ENCODE measurements at places on chromosomes 4 and X.
A peak's percentile ranks its signal among the peaks of the same experiment; 100 is the strongest.

- no peaks in the 10 kb centered on the region for H3K27me3 ChIP-seq
- H3K4me3 ChIP-seq: no peak overlapping the region
- no peak for DNase-seq
- H3K27ac ChIP-seq: no peak overlapping the region
Observed at GRCh38 chrX:4881277-4881676, 1167.8 kb upstream of the PRKX start.

DNA sequence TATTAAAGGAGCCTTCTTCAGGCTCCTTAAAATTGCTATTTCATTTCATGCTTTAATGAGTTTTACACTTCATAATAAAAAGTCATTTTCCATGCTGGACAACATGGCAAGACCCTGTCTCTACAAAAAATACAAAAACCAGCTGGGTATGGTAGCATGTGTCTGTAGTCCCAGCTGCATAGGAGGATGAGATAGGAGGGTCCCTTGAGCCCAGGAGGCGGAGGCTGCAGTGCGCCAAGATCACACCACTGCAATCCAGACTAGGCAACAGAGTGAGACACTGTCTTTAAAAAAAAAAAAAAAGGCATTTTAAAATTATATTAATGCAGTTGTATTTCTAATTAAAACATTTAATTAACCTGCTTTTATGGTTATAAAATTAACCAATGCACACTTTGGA, 49.2 kb downstream of the PDS5A start:
- H3K36me3 ChIP-seq: peaks cover 16% of the 10 kb centered on the region
- no peak overlapping the region for H3K27ac ChIP-seq
- no peak for DNase-seq
- H3K4me1 ChIP-seq: peaks cover 2% of the 10 kb centered on the region
- H3K27me3 ChIP-seq: no peaks in the 10 kb centered on the region

DNA sequence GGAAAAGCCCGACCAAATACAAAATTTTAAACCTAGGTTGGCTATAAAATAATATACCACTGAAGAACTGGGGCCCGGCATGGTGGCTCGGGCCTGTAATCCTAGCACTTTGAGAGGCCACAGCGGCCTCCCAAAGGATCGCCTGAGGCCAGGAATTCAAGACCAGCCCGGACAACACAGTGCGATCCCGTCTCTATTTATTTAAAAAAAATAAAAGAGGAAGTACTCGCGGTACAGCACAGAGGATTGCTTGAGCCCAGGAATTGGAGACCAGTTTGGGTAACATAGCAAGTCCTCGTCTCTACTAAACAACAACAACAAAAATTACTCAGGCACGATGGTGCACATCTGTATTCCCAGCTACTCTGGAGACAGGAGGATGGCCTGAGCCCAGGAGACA, 44.8 kb upstream of the CDKN2AIP start:
- no peak overlapping the region for H3K4me3 ChIP-seq
- DNase-seq: no peak
- no peaks in the 10 kb centered on the region for H3K36me3 ChIP-seq
- H3K27me3 ChIP-seq: no peaks in the 10 kb centered on the region
- no peak overlapping the region for H3K27ac ChIP-seq
- peaks cover 38% of the 10 kb centered on the region for H3K4me1 ChIP-seq

DNA sequence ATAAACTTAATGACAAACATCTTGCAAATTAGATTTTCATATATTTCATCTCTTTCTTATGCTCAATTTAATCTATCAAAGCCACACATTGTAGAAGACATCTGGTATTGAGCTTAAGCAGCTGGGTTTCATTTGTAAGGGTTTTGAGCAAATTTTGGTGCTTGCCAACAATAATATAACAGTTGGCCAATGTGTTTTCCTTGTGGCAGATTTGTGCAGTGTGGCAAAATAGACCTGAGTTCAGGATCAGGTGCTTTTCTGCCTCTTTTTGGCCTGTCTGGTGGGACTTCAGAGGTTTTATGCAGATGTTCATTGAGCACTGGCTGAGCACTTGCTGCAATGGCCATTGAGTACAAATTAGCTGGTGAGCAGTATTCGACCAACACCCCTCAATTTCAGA, 301.9 kb downstream of the BMPR1B start:
- DNase-seq: no peak
- no peak overlapping the region for H3K4me3 ChIP-seq
- no peaks in the 10 kb centered on the region for H3K4me1 ChIP-seq
- no peaks in the 10 kb centered on the region for H3K27me3 ChIP-seq

GRCh38 chr4:135777361-135777760, 1575.8 kb upstream of the PABPC4L start:
- DNase-seq: no peak
- no peak overlapping the region for H3K4me3 ChIP-seq
- no peaks in the 10 kb centered on the region for H3K36me3 ChIP-seq
- H3K4me1 ChIP-seq: no peaks in the 10 kb centered on the region
- H3K27ac ChIP-seq: no peak overlapping the region
- no peaks in the 10 kb centered on the region for H3K27me3 ChIP-seq

GRCh38 chrX:72644946-72645345, 69.2 kb downstream of the PHKA1 start:
- DNase-seq: peak; percentile 33
- H3K4me3 ChIP-seq: no peak overlapping the region
- no peak overlapping the region for H3K27ac ChIP-seq
- H3K36me3 ChIP-seq: peaks cover 2% of the 10 kb centered on the region
- H3K27me3 ChIP-seq: no peaks in the 10 kb centered on the region

- H3K4me3 ChIP-seq: no peak overlapping the region
- no peaks in the 10 kb centered on the region for H3K36me3 ChIP-seq
- H3K27ac ChIP-seq: no peak overlapping the region
Observed at GRCh38 chrX:152520653-152521052, 69.5 kb upstream of the GABRA3 start.

GRCh38 chr4:35562861-35563260, 681.5 kb downstream of the ARAP2 start:
- no peaks in the 10 kb centered on the region for H3K27me3 ChIP-seq
- DNase-seq: no peak
- no peaks in the 10 kb centered on the region for H3K4me1 ChIP-seq
- H3K4me3 ChIP-seq: no peak overlapping the region
- no peaks in the 10 kb centered on the region for H3K36me3 ChIP-seq
- no peak overlapping the region for H3K27ac ChIP-seq

DNA sequence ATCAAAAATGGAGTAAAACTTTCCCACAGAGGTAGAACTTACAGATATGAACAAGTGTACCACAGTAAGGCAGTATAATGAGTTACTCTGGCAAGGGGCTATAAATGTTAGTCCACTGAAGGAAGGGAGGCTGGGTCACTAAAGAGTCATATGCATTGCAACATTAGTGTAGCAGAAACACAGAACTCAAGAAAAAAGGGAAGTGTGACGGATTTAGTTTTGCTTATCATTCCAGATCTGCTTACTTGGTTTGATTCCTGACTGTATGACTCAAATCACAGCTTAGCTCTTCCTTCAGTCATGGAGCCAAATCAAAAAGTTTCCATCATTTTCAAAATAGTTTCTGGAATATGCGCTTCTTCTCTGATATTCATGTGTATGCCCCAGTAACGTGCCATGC, 148.7 kb downstream of the FSTL5 start:
- no peak overlapping the region for H3K4me3 ChIP-seq
- H3K36me3 ChIP-seq: no peaks in the 10 kb centered on the region
- H3K4me1 ChIP-seq: no peaks in the 10 kb centered on the region
- DNase-seq: peak; percentile 1

- H3K4me3 ChIP-seq: no peak overlapping the region
- H3K4me1 ChIP-seq: no peaks in the 10 kb centered on the region
- no peaks in the 10 kb centered on the region for H3K36me3 ChIP-seq
- no peaks in the 10 kb centered on the region for H3K27me3 ChIP-seq
- DNase-seq: no peak
- no peak overlapping the region for H3K27ac ChIP-seq
Observed at GRCh38 chr4:70380578-70380977, 2.4 kb upstream of the SMR3B start.

DNA sequence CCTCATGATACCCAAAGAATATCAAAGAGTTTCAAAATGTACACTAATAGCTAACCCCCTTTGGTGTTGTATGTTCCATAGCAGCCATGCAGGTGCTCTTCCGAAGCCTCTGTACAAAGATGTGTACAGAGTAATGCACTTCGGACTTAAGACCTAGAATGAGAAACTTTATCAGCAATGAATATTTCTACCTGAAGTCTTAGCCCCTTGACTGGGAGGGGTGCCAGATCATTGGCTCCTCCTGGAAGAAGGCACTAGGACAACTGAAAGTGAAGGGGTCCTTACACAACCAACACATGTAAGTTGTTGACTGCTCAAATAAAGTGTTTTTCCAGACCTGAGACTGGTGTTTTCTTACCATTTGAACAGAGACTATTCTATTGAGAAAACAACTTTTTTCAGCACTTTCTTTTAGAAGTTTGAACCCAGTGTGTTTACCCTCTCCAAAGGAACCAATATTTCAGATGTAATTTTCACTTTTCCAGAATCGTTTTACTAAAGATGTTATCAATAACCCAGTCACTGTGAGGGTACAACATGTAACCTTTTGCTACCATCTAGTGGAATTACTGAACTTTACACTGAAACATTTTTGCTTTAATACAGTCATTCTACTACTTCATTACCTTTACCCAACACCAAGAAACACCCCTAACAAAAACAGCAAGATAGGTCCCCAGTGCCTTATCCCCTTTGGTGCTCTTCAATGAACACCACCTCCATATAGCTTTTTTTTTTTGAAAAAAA, 33.3 kb upstream of the PRDX4 start:
- H3K36me3 ChIP-seq: no peaks in the 10 kb centered on the region
- peak; percentile 13 for DNase-seq
- no peak overlapping the region for H3K27ac ChIP-seq
- no peaks in the 10 kb centered on the region for H3K27me3 ChIP-seq

DNA sequence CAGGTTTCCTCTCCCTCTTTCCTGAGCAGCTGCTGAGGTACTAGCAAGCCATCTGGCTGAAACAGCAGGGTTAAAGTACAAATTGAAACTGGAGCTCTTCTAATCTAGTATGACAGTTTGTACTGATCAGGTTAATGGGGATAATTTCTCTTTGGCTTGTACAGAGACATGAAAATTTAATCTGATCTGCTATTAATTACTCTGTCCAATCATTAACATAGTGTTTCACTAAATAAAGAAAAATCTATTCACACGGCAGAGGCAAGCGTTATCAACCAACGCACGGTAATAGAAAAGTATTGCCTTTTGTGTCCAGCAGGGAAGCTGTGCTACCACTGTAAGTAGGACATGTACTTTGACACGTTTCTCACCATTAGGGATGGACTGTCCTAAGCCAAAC, 71.1 kb downstream of the IGSF1 start:
- H3K4me1 ChIP-seq: no peaks in the 10 kb centered on the region
- peaks cover 4% of the 10 kb centered on the region for H3K27me3 ChIP-seq
- H3K36me3 ChIP-seq: no peaks in the 10 kb centered on the region
- no peak overlapping the region for H3K27ac ChIP-seq

GRCh38 chr4:78562687-78563086, 11.1 kb downstream of the ANXA3 start:
- no peak overlapping the region for H3K4me3 ChIP-seq
- no peaks in the 10 kb centered on the region for H3K27me3 ChIP-seq
- no peak overlapping the region for H3K27ac ChIP-seq
- no peaks in the 10 kb centered on the region for H3K4me1 ChIP-seq
- no peaks in the 10 kb centered on the region for H3K36me3 ChIP-seq

- H3K4me1 ChIP-seq: no peaks in the 10 kb centered on the region
- no peak overlapping the region for H3K4me3 ChIP-seq
- no peaks in the 10 kb centered on the region for H3K27me3 ChIP-seq
- no peaks in the 10 kb centered on the region for H3K36me3 ChIP-seq
Observed at GRCh38 chrX:151458824-151459223, 61.8 kb downstream of the VMA21 start.

DNA sequence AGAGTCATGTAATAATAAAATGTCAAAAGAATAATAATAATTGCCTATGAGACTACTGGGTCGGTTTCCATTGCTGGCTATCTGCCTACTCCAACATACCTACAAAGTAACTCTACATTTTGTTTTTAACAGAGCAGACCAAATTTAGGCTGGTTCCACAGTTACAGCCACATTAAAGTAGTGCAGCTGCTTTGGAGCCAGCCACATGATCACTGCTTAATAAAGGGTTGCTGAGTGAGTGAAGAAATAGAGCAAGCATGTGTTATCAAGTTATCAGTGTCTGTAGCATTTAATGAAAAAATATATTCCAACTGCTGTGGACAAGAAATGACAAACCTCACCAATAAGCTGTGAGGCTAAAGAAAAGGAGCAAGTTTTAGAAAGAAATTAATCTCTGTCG, 782.3 kb downstream of the PCDH18 start:
- no peak overlapping the region for H3K27ac ChIP-seq
- H3K36me3 ChIP-seq: no peaks in the 10 kb centered on the region
- H3K4me3 ChIP-seq: no peak overlapping the region
- H3K4me1 ChIP-seq: no peaks in the 10 kb centered on the region
- DNase-seq: no peak
- no peaks in the 10 kb centered on the region for H3K27me3 ChIP-seq

DNA sequence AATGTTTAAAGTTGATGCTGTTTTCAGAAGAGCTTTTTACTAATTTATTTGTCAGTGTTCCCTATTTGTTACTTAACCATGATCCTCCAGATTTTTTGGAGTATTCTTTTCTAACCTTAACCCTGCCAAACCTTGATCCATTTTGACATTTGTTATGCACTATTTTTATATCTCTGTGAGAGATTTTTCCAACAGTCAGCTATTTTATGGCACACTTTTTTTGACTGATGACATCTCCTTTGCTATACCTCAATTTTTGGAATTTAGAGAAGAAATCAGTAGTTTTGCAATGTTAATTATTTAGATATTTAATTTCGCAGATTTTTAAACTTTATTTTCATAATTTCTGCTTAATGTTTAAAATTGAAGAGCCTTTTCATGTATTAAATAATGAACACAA, 66.0 kb downstream of the CPEB2 start:
- H3K36me3 ChIP-seq: peaks cover 9% of the 10 kb centered on the region
- H3K4me1 ChIP-seq: no peaks in the 10 kb centered on the region

DNA sequence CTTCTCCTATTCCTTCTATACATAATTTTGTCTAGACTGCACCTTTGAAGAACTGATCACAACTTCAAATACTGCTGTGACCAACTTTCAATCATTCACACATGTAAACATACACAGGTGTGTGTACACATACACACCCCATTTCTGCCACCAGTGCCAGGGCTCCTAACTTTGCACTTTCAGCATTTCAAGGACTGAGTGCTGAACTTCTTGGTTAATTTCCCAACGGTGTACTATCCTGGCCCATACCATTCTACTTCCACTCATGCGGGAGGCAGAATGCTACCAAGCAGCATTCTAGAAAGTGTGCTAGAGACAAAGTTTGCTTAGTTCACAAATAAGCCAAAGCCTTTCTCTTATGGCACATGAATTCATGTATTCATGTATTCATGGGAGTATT, 51.2 kb downstream of the RPGR start:
- H3K4me1 ChIP-seq: no peaks in the 10 kb centered on the region
- no peaks in the 10 kb centered on the region for H3K27me3 ChIP-seq
- no peaks in the 10 kb centered on the region for H3K36me3 ChIP-seq
- no peak overlapping the region for H3K4me3 ChIP-seq
